ENCODE measurements at places on chromosomes 11 and 22.

DNA sequence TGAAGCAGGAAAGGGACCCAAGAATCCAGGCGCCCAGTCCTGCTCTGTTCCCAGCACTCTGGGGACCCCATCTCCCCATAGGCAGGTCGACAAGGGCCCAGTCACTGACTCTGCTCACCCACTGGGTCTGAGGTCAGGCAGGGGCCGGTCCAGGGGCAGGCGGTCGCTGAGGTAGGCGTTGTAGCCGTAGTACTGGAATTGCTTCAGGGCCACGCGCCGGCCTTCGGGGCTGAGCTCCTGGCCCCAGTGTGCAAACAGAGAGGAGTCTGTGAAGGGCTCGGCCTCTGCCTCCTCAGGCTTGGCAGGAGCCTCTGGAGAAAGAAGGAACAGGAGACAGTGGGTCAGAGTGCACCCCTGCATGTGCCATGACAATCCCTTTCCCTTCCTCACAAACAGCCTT lies 95.6 kb upstream of the CSNK2A3 start:
- no peak for DNase-seq

- DNase-seq, result peak; percentile 60
Observed at GRCh38 chr11:84289381-84289906, 1003.3 kb upstream of the CCDC90B start.

GRCh38 chr11:88249706-88250105 lies 74.5 kb upstream of the RAB38 start:
- DNase-seq, result no peak

DNA sequence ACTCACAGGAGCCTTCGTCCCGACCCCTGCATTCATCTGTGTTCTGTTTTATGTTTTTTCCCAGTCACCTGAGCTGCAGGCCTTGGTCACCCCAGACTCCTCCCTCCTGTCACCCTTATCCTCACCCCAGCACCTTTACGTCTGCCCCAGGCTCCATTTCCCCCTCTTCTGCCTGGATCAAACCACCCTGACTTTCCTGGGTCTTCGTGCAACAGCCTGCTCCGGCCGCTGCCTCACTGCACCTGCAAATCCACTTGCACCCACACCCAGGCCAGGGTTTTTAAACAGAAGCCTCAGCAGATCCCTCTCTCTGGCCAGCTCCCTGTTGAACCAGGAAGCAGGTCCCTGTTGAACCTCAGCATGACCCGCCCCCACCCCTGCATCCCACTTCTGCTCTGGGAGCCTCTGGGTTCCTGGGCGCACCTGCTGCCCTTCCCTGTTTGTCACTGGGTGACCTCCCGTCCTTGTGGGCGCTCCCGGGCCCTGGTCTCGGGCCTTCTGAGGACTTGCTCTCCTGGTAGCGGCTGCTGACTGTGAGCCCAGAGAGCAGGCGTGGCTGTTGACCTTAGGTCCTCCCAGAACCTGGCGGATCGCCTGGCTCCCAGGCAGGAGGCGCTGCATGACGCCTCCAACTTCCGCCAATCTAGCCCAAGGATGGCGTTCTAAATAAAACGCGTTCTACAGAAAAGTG lies 12.8 kb downstream of the MAPK8IP2 start:
- peak; percentile 24 for DNase-seq

DNA sequence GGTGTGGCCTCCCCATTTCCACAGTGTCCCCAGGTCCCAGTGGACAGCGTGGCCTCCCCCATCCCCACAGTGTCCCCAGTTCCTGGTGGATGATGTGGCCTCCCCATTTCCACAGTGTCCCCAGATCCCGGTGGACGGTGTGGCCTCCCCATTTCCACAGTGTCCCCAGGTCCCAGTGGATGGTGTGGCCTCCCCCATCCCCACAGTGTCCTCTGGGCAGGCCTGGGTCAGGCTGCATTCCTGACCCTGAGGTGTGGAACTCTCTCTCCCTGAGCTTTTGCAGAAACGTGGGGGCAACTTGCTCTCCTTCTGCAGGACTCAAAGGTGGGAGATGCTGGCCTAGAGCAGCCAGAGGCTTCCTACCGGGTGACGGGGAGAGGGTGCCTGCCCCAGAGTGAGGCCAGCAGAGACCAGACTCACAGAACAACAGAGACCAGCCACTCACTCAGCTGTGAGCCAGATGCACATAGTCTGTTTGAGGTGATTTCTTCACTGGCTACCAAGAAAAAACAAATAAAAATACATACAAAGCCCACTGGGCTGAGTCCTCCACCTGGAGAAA lies 85.8 kb upstream of the FGF3 start:
- DNase-seq, result no peak

DNA sequence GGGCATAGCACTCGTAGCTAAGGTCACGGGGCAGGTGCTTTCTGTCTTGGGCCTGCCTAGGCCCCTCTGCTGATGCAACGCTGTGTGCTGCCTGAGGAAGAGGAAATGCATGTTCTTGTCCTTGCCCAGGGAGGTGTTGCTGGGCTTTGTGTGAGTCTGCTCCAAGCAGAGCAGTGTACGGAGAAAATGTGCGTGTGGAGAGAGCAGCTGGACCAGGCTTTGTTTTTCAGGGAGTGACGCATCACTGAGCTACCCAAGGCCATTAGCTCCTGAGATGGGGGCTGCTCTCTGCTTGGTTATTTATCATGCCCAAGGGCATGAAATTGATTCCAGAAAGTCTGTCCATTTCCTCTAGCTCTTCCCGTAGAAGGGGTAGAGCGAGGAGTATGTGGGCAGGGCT lies 82.9 kb upstream of the THY1 start:
- DNase-seq, result no peak
